ENCODE measurements at places on chromosomes 5 and 9.

- DNase-seq = no peak
These were observed 650.0 kb upstream of the SGCD start for GRCh38 chr5:155676967-155677366.

DNA sequence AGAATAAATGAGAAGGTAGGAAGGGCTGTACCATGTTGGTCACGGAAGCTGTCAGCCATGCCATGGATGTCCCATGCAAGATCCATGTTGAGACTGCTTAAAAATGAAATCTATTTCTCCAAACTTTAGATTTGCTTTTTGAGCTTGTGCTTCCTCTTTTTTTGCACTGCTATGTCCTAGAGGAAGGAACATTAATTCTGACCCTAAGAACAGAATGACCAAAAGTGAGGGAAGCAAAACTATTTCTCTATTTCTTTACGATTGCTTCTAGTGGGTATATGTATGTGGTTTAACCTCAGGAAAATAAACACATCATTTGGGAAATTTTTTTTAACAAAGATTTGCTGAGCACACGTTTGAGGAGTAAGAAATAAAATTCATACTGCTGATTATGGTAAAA, 84.6 kb downstream of the USP20 start:
- DNase-seq = no peak

- DNase-seq = no peak
These were observed 15.4 kb downstream of the FAM81B start for GRCh38 chr5:95406426-95407090.

DNA sequence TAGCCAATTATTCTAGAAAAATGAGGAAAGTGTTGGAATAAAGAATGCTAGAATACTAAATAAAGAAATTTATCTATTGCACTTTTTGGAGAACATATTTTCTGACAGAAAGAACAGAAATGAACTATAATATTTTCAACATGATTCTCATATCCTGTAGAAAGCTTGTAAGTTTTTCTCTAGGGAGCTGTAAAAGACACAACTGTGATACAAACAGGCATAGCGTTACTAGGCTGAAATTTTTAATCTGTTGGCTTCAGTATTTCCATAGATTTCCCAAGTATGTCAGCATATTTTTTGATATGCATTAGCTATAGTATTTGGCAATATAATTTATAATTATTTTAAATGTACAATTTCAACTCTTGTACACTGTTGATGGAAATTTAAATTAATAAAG, 31.3 kb downstream of the ANXA1 start:
- DNase-seq = no peak

DNA sequence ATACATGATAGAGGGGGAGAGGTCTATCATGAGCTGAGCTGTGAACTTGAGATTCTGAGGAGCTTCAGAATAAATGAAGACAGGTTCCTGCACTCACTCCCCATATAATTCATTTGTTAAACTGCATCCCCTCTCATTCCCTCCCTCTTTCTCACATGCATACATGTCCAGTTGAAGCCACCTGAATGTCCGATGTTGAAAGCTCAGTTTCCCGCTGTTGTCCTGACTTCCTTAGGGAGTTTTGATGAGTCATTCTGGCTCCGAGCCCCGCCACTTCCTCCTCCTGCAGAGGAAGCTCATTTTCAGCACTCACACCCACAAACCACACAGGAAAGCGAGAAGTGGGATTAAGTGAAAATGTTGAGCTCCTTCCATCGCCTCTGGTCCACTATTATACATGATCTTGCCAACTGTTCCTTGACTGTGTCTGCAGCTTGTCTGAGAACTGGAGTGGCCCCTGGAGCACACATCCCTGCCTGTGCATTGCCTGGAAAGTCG, 121.2 kb downstream of the CEMIP2 start:
- DNase-seq = no peak

DNA sequence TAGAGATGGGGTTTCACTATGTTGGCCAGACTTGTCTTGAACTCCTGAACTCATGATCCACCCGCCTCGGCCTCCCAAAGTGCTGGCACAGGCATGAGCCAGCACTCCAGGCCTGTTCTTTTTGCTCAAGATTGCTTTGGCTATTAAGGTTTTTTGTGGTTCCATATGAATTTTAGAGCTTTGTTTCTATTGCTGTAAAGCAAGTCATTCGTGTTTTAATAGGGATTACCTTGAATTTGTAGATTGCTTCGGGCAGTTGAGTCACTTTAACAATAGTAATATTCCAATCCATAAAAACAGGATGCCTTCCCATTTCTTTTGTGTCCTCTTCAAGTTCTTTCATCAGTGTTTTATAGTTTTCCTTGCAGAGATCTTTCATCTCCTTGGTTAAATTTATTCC, 22.1 kb downstream of the C6 start:
- no peak for DNase-seq

All from stimulated activated CD4-positive, alpha-beta T cell treated with anti-CD3 and anti-CD28 coated beads, Interleukin-1b, Interleukin-23, amount 100 ng/mL, for 24 hours (primary cell).